ENCODE measurements at places on chromosomes 1 and 21. TPM values are rescaled to one million over a fixed set of nuclear protein-coding genes. Genes with fewer than 3 reads are reported as not detected.

Gene LORICRIN
- not detected for total RNA-seq

Gene KCNT2
- 10.5 TPM for total RNA-seq

Gene ADAMTS5
- 39.1 TPM for total RNA-seq

Gene FH
- 97.8 TPM for total RNA-seq

Gene ANXA9
- under 0.01 TPM for total RNA-seq

Gene DAB1
- total RNA-seq = not detected

Gene CTSE
- total RNA-seq = not detected

Gene FCRLA
- total RNA-seq = 1.4 TPM

Gene SLAMF8
- total RNA-seq = 0.36 TPM

Gene IFI44
- total RNA-seq = 35.8 TPM

DNA sequence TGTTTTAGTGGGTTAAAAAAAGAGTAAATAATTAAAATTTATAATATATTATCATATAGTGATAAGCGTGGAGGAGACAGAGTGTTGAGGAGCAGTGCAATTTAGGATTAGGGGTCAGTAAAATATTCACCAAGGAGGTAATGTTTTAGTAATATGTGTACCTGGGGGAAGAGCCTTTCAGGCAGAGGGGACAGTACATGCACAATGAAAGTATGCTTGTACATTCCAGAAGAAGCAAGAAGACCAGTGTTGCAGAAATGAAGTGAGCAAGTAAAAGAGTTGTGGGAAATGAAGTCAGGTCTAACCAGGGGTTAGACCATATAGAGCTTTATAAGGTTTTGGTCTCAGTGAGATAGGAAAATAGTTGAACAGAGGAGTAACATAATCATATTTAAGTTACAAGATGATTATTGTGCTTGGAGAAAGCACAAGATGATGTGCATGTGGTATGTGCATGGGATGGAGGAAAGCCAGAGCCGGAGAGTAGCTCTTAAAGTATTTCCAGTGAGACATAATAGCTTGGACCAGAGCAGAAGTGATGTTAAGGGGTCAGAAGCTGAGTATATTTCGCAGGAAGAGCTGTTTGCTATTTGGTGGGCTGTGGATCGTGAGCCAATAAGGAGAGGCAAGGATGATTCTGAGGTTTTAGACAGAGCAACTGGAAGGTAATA, 44.8 kb downstream of the SNX7 start:
- peak; percentile 8 for DNase-seq

- no peak for DNase-seq
Observed at GRCh38 chr21:44914176-44914874, 6.4 kb downstream of the ITGB2 start.

DNA sequence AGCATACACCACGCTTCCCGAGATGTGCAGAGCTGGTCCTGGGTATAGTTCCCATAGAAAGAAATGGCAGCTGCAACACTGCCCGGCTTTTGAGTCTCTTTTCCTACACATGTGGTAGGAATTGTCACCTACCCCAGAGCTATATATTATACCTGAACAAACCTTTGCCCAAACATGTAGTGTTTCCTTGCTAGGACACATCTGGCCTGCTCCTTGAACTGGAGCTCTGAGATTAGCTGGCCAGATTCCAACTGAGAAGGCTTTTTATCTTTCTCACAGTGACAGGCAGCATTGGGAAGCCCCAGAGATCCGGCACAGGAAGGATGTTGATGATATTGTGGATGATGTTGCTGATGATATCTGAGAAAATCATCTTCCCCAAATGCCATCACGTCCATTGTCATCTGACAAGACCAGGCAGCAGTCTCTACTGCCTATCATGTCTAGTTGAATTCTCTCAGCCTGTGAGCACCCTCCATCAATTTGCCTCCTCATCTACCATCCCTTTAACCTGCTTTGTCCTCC, 115.0 kb upstream of the SMYD2 start:
- DNase-seq = no peak

DNA sequence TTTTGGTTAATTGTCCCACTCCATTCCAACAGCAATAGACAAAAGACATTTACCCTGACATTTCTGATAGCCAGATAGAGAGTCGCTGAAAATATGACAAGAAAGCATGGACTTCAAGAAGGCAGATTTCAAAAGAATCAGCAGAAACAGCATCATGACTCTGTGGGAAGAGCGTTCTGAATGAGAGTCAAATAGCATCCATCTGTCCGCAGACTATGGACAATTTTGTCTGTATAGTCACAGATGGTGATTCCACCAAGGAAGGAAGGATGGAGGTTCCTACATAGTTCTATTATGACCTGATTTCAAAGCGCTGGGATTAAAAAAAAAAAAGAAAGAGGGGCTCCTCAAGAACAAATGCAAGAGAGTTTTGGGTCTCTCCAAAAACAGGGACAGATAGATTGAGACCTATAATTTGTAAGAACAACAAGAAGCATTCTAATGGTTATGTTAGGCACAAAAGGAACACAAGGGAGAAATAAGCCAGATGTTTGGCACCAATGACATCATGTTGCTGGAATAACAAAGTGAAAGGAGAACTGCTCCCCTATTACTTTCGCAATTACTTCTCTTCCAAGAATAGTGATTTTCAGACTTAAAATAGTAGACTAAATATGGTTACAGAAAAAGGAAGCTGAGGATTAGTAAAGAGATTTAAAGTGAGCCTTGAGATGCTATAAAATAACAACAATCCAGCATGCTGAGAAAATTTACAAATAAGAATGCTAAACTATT, 28.5 kb downstream of the NIBAN1 start:
- peak; percentile 58 for DNase-seq

DNA sequence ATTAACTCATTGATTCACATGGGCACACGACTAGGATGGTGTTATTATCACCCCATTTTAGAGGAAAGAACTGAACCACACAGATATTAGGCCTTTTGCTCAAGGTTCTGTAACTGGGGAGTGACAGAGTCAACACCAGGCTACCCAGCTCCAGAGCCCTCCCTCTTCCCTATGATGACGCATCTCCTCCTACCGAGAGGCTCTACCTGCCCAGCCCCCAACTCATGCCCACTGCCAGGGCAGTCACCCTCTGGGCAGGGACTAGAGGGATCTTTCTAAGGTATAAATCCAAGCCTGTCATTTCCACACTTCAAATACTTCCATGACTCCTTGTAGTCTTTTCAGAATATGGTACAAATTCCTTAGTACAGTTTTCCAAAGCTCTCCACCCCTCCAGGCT, 171.3 kb downstream of the GRIK3 start:
- no peak for DNase-seq

- no peak for DNase-seq
Observed at GRCh38 chr1:197920067-197920396, 2.9 kb downstream of the LHX9 start.

DNA sequence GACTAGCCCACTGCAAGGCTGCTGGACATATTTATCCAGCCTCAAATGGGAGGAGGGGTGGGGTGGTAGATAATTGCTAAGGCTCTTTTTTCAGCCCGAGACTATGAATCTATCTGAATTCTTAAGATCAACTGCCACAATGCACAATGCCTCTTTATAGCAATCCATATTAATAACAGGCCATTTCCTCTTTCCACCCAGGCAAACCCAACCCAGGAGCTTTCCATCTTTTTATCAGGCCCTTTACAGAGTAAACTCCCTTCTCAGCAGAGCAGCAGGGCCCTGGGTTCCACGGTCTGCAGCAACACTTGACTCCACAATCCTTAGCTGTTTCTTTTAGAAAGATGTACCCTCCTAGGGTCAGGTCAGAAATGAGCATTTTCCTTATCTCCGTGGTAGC, 806 bp downstream of the DDOST start:
- peak; percentile 34 for DNase-seq

- peak; percentile 42 for DNase-seq
Observed at GRCh38 chr1:163410073-163410999, 88.6 kb downstream of the NUF2 start.

GRCh38 chr1:156839426-156840109, 19.3 kb downstream of the INSRR start:
- peak; percentile 44 for DNase-seq

DNA sequence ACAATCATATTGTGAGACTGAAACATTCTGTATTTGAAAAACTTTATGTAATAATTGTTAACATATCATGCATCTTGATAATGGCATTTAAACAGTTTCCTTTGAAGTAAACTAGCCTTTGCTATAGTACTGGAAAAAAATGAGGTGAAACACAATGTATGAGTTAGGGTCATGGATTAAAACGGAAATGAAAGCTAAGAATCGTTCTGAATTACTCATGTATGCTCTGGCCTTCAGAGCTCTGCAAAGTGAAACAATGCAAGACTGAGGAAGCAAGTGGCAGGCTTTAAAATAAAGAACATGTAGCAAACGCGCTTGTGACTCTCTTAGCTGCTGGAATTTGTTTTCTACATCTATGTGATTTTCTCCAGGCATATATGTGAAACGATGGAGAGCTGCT, 317.1 kb downstream of the DPYD start:
- no peak for DNase-seq

- peak; percentile 6 for DNase-seq
Observed at GRCh38 chr21:16865632-16866031, 647.2 kb upstream of the CXADR start.

DNA sequence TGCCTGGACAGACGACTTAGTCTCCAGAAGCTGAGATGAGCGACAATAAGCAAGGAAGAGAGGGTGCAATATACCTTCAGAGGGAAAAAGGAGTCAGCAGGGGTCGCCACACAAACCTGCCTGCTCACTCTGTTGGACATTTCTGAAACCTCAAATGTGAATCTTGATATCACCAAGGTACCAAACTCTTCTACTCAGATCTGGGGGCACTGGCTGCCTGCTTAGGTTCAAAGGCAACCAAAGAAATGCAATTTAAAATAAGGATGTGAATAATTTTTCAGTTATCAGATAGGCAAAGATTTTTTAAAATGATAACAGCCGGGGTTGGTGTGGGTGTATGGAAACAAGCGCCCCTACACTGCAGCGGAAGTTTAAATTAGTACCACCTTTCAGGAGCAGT, 164.2 kb downstream of the HIVEP3 start:
- DNase-seq = no peak

DNA sequence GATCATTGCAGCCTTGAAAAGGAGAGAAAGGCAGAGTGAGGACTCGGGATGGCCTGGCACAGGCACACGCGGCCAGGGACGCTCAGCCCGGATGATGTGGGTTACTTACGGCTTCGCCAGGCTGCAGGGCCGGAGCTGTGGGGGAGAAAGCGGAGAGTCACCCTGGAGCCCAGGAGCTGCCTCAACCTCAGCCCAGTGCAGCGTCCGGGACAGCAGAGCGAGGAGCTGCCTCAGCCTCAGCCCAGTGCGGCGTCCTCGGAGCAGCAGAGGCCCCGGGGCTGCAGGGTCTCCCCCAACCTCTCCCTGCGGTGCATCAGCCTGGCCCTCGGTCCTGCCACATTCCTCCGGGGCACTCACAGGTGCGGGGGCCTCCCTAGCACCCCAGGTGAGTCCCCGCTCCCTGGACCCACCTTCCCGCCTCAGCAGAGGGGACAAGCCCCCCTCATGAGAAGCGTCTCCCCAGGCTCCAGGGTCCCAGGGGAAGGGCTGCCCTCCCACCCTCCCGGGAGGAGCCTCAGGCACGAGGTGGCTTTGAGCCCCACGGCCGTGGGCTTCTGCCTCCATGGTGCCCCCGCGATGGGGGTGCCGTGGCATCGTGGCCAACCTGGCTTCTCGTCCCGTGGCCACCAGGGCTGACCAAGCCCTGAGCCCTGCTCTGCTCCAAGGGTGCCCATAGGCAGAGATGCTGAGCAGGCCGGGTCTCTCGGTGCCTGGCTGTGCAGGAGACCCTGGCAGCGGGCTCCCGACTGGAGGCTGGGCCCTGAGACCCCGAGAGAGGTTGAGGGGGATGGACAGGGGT, 10.5 kb upstream of the RNF223 start:
- peak; percentile 78 for DNase-seq

- peak; percentile 90 for DNase-seq
Observed at GRCh38 chr1:50976890-50977574, 7.0 kb downstream of the CDKN2C start.

DNA sequence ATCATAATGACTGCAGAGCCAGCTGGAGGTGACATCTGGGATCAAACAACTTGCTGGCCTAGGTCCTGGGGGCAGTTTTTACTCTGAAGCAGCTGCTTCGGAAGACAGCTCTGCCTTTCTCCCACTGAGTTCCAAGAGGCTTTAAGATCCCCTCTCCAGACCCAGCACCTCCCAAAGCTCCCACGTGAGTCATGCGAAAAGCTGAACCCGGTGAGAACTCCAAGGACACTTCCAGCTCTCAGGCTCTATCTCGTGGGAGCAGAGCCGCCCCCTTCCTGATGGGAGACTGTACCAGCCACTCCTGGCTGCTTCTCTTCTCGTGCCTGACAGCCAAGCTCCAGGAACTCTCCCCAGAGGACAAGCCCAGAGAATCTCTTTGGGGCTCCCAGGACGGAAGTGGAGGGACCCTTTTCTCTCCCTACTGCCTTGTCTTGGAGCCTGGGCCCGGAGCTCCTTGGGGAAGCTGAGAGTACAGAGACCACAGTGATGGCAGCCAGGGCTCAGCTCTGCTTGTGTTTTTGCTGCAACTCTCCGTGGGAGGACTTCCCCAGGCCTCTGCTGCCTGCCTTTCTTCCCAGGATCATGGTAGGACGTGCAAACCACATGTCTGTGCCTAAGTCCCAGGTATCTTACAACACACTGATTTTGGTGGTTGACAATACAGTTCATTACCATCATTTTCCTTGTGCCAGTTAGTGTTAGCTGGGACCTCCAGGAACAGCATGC, 40.6 kb downstream of the STUM start:
- peak; percentile 78 for DNase-seq

DNA sequence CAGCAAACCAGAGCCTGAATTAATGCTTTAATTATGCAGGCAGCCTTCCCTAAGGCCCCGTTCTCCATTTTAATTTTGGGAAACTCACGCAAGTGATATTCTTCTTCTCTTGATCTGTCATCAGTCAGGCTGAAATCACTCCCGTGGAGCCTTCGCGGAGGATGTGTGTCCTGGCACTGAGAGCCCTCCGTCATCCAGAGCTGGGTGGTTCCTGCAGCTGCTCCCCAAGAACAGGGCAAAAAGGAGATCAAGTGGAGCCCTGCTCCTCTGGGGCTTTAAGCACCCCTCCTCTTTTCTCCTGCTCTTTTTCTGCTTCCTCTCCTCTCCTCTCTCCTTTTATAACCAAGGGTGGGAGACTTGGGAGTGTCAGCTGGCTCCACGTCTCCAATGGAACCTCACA, 133.2 kb upstream of the CACNA1E start:
- no peak for DNase-seq

DNA sequence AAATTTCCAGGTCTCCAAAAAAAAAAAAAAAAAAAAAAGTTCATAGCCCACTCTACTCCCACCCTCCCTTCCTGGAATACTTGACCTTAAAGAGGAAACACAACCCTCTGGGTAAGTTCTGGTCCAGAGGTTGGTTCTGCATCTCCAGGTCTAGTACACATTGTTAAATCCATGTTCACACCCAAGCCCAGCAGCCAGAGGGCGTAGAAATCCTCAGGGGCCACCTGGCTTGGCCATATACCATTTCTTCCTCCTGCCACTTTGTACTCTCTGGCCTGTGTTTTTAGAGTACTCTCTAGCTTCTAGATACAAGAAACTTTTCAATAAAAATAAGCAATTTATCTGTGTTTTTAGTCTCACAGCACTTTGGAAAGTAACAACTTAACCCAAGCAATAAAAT, 89.3 kb downstream of the PHTF1 start:
- DNase-seq = no peak

DNA sequence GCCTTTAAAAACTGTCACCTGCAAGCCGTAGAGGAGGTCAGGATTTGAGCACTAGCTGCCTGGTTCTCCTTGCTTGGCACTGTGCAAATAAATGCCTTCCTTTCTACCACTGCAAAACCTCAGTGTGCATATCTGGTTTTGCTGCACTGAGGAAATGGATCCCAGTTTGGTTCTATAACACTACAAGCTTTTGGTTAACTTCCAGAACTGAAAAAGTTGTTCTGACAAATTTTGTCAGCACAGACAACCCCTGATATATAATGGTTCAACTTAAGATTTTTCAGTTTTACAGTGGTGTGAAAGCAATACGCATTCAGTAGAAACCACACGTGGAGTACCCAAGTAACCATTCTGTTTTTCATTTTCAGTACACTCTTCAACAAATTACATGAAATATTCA, 29.8 kb upstream of the GALNT2 start:
- no peak for DNase-seq
